Right hindlimb (tissue), 1 donor: ENCODE measurements at places on chromosomes 6 and 20.

DNA sequence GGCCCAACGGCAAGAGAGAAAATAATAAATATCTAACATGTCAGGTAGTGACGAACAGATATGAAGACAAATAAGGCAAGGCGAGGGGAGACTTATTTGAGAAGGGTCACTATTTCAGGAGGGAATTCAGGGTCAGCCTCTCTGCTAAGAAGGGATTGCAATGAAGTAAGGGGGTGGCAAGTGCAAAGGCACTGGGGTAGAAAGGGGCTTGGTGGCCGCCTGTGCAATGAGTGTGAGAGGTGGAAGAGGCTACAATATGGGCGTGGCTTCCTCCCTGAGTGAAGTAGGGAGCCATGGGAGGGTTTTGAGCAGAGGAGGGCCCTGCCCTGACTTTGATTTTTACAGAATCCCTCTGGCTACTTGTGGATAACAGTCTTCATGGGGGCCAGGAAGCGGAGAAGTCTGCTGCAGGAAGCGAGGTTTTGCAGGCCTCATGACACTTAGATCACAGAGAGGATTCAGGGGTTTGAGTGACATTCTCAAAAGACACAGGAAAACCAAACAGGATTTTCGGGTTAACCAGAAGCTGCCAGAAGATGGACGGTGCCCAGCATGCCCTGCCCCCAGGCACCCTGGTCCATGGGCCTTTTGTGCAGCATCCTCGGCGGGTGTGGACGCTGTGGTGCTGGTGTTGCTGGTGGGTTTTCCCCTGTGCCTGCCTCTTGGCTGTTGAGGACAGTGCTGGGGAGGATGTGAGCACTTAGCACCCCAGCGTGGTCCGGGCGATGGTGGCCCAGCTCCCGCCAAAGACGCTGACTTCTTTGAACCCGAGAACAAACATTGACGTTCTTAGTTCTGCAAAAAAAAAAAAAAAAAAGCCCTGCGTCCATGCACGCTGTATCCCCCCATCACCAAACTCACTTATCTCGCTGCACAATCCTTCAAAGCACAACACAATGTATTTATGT is 124.2 kb upstream of the PTPN1 start:
- DNase-seq: no peak

- DNase-seq: no peak
These were observed 155.4 kb downstream of the RFPL4B start for GRCh38 chr6:112502351-112503090.

GRCh38 chr20:39810309-39810708 is 848.2 kb downstream of the DHX35 start:
- DNase-seq: no peak

DNA sequence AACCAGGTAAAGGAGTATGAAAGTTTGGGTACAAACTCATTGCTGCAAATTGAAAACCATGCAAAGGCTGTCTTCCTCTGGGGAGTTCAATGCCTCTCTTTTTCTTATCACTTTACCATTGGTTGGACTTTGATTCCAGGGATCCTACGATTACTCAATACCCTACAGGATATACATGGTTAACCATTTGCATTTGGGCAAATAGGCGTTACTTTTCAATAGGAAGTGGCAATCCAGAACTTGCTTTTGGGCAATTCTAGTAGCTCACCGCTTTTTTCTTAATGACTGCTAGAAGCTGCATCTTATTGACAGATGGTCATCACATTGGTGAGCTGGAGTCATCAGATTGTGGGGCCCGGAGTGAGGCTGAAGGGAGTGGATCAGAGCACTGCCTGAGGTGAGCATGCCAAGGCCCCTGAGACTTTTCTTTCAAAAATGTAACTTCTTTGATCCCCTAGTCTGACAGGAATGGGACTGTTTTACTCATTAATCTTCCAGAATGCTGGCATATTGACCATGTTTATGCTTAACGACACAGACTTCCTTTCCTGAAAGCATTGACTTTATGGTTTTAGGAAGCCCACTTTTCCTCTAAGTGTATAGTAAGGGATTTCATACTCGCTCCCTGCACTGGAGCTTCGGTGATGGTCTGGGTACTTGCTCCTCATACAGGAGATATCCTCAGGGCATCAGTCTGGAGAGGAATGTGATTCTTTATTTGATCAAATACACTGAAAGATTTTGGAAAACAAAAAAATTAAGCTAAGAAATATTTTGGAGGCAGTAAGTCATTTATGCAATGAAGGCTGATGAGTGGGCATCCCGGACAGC is at the start of gene CCR6:
CCR6 (plus strand) TSS at position 270 of the 831 bp plus-strand sequence. CDS start 13,039 bp downstream, outside the sequence.
- no peak for DNase-seq

- no peak for DNase-seq
These were observed 80.5 kb downstream of the COL9A1 start for GRCh38 chr6:70222439-70222749.

- no peak for DNase-seq
These were observed 22.7 kb downstream of the HLA-F start for GRCh38 chr6:29745855-29746449.

GRCh38 chr20:32988008-32988407 is 16.2 kb downstream of the SUN5 start:
- DNase-seq: no peak

DNA sequence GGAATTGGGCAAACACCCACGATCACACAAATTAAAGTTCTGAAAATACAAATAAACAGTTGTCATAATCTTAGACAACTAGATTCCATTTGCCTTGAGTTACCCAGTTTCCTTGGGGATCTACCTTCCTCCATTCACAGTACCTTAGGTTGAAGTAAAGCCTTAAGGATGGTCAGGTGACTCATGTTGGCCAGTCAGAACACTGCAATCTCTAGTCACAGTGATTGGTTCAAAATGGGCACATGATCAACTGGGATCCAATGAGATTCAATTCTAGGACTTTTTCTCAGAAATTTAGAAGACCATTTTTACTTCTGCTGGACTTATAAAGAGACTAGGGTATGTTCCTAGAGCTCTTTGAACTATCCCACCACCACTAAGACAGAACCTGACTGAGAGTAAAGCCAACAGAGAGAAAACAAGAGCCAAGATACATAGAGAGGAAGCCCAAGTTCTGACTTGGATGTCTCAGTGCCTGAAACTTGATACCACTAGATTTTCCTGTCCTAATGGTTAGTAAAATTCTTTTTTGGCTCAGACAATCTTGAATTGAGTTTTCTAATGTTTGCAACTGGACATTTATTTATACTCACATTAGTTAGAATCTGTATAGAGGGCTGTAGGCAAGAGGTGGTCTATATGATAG is 8.6 kb upstream of the CLIC5 start:
- DNase-seq: no peak

- DNase-seq: no peak
These were observed 658.4 kb downstream of the PHF3 start for GRCh38 chr6:64294034-64294433.

GRCh38 chr6:118649918-118650581 is 1.3 kb downstream of the CEP85L start:
- no peak for DNase-seq

DNA sequence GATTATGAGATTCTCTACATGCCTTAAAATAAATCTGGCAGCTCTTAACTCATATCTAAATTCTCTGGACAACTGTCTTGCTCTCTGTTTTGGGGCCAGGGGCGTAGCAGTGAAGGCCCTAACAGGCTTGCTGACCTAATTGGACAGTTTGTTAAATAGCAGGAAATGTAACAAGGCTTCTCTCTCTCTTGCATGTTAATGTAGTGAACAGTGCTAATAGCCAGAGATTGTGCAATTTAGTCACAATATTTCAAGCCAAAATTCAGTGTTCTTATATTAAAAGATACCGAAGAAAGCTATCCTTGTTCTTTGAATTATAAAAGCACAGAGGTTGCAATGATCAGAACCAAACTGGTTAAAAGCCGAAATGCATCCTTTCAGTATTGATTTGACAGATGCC is 3.0 kb downstream of the PPP1R3D start:
- no peak for DNase-seq

DNA sequence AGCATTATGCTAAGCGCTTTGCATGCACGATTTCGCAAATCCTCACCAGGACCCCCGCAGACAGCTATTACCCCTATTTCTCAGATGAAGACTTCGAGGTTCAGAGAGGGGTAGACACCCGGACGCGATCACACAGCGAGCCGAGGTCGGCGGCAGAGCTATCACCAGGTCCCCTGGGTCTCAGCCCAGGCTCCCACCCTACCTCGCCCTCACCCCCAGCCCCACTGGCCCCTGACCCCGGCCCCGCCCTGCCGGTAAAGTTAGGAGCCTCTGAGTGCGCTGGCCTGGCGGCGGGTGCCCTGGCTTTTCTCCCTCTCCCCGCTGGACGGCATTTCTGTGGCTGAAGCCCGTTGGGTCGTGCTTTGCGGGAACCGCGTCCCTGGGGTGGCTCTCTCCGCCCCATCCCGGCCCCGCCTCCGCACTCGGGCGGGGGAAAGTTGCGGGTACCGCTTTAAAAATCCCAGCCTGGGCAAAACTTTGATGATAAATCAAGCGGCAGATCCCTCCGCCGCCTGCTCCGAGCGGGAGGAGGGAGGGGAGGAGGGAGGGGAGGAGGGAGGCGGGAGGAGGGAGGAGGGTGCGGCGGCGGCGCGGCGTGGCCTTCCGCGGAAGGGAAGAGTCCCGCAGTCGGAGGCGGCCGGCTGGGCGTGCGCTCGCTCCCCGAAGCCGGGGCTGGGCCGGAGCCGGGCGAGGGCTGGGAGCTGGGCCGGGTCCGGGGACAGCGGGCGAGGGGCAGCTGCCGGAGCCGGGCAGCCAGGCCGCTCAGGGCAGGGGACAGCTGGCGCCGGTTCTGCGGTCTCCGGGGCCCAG is at the start of gene VSTM2L:
VSTM2L (plus strand) TSS at position 624 of the 810 bp plus-strand sequence. CDS start 224 bp downstream, outside the sequence.
- DNase-seq: no peak

- no peak for DNase-seq
These were observed 6.1 kb downstream of the AP5S1 start for GRCh38 chr20:3826420-3826819.

DNA sequence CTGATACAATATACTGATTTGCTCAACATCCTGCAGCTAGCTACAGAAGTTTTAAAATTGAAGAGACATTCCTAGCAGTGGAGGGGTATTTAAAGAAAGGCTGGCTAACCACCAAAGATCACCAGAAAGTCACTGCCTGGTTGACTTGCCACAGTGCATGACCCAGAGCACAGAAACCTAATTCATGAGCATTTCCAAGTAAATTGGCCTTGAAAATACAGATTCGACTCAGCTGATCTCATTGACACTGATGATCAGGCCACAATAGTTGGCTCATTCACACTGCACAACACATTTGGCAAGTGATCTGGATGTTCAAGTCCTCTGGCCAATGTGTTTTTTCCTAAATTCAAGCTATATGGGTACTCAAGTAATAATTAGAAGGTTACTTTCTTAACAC is 13.3 kb upstream of the TDRD6 start:
- DNase-seq: no peak

- peak; percentile 89 for DNase-seq
These were observed 55.6 kb downstream of the MEP1A start for GRCh38 chr6:46848684-46849360.

DNA sequence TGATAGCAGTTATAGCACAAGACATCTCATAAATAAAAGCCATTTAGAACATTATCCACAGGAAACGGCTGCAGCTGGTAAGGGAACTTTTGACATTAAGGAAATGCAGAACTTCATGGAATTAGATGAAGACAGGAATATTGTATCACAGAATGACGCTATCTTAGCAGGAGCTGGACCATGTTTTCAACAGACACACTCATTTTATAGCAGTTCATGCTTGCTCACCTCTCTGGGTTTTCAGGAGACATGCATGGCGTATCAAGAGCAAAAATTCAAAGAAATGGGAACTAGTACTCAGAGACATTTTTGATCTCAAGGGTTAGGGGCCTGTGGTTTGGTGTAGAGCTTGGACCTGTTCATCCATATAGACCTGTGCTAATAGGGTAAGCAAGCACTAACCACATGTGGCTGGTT is 125.0 kb downstream of the FYN start:
- DNase-seq: no peak

DNA sequence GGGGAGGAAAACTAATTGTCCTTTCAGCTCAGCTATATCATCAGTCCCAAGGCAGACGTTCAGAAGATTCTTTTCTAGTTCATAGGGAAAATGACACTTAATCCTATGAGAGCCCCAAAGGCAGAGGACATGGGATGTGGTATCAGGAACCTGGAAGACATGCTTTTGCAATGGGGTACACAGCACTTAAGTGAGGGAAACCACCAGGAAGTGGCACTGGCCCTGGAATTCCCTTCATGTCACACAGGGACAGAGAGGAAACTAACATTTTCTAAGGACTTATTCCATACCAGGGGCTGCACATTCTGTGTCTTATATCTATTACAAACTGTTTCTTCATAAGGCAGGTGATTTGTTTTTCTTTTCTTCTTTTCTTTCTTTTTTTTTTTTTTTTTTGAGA is 28.2 kb downstream of the VPS52 start:
- DNase-seq: no peak

DNA sequence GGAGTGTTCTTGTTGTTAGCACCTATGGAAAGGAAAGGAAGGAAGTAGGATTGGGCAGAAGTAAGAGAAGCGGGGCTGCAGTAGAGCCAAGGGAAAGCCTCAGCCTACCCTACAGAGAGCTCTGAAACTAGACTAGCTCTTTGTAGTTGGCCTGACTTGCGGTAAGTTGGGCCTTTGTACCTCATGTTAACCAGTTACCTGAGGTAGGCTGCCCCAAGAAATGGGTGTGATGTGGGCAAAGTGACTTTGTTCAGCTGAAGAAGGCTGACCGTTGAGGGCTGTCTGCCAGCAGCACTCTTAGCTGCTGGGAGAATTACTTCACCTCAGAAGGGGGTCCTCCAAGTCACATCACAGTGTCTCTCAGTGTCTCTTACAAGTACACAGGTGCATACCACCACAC is 54.9 kb upstream of the FAM184A start:
- DNase-seq: no peak

DNA sequence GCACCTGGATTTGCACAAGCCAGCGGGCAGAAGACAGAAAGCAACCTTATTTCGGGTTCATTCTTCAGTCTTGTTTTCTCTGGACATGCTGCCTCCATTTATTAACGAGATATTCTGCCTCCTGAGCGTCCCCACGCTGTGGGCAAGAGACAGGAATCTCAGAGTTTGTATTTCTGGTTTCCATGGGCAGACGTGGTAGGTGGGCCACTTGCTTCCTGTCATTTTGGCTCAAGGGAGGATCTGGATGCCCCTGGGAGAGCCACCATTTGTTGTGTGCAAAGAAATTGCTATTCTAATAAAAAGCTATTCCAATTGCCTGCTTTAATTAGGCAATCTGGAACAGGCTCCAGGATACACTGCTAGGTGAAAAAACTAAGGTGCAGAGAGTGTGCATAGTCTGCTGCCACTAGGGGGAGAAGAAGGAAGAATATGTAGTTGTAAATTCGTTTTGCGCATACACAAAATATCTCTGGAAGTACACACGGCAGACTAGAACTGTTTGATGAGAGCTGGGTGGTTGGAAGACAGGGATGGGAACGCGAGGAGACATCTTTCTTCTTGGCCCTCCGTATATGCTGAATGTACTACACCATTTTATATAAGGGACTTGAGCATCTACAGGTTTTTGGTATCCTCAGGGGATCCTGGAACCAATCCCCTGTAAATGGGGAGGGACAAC is 30.1 kb upstream of the SLC16A10 start:
- no peak for DNase-seq

GRCh38 chr20:32521780-32522525 is 63.2 kb downstream of the NOL4L start:
- peak; percentile 86 for DNase-seq
